ENCODE measurements at places on chromosomes 13 and 19. TPM values are rescaled to one million over a fixed set of nuclear protein-coding genes. Genes with fewer than 3 reads are reported as not detected.
A peak's percentile ranks its signal among the peaks of the same experiment; 100 is the strongest.

The ADAMTS10 gene
- total RNA-seq, result 3.7 TPM

The GNG8 gene
- not detected for total RNA-seq

The CYP2S1 gene
- 12.5 TPM for total RNA-seq

DNA sequence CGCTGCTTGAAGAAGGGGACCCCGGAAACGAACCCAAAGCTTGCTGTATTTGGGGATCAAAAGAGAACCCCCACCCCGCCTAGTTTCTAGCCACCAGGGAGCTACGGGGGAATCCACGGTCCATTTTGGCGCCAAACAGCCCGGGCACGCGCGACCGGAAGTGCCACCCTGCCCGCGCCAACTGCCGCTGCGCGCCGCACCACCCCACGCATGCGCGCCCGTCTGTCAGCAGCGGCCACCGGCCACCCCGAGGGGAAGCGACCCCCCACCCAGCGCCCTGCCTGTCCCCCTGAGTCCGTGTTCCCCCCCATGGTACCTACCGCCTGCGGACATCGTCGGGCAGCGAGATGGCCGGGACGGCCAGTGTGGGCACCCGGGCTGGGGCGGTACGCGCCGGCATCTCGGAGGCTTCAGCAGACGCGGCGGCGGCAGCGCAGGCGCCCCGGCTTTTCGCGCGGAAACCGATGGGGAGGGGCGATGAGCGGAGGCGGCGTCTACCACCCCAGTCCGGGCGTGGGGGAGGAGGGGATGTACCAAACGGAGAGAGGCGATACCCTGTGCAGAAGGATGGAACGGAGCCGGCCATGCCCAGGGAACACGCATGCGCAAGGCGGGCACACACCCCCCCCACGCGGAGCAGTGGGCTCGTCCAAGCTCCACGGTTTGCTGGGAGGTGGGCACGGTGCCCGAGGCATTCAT, at the start of gene DNMT1:
DNMT1 (minus strand) TSS at position 454 of the 699 bp plus-strand sequence; CDS start at position 400, 54 bp downstream.
- peak; percentile 68 for DNase-seq

GRCh38 chr19:55256562-55257460, 2.0 kb downstream of the PPP6R1 start:
- DNase-seq, result no peak

- DNase-seq, result no peak
Observed at GRCh38 chr13:66378894-66379293, 851.2 kb downstream of the PCDH9 start.

DNA sequence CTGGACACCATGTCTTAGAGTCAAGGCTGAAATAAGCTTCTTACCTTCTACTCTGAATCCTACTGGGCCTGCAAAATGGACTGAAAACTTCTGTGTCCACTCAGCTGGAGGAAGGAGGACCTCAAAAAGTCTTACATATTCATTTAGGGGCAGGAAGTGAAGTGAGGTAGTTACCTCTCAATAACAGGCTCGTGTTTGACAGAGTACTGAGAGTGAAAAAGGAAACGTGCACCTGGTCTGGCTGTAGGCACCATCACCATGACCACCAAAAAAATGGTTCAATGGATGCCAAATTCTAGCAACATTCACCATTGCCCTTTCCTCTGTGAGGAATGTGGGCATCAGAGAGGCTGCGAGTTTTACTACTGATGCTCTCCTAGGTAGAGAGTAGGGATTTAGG, 176.2 kb downstream of the RFC3 start:
- DNase-seq, result no peak

DNA sequence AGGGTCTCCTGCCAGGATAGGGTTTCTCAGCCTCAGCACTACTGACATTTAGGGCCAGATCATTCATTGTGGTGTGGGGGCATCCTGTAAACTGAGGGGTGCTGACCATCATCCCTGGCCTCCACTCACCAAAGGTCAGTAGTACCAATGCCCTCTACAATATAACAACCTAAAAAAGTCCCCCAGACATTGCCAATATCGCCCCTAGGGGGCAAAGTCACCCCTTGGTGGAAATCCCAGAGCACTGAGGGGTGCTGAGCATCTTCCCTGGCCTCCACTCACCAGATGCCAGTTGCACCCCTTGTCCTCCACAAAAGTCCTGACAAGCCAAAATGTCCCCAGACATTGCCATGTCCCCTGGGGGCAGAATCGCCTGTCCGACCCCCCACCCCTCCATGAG, 21.6 kb downstream of the CPAMD8 start:
- DNase-seq, result no peak
